Left cardiac atrium (tissue), 4 donors: ENCODE measurements at places on chromosomes 7 and 10.

DNA sequence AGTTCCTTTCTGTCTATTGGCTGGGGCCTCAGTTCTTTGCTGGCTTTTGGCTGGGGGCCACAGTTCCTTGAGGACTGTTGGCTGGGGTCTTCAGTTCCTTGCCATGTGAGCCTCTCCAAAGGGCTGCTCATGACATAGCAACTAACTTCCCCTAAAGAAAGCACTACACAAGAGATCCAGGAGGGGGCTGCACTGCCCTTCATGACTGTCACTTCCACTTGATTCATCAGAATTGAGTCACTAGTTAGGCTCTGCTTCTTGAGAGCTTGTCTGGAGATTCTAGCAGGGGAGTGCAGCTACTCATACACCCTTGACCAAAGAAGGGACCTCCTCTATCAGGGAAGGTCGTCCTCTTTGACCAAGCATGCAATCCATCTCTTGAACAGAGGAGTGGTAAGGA lies 38.0 kb upstream of the MKX start:
- no peak for DNase-seq

DNA sequence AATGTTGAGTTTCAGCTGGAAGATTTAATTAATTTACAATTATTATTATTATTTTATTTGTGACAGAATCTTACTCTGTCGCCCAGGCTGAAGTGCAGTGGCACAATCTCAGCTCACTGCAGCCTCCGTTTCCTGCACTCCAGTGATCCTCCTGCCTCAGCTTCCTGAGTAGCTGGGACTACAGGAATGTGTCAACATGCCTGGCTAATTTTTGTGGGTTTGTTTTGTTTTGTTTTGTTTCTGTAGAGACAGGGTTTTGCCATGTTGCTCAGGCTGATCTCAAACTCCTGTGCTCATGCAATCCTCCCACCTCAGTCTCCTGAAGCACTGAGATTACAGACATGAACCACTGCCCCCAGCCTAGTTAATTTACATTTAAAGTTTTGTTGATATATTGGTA lies 93.8 kb upstream of the MEOX2 start:
- DNase-seq = no peak

DNA sequence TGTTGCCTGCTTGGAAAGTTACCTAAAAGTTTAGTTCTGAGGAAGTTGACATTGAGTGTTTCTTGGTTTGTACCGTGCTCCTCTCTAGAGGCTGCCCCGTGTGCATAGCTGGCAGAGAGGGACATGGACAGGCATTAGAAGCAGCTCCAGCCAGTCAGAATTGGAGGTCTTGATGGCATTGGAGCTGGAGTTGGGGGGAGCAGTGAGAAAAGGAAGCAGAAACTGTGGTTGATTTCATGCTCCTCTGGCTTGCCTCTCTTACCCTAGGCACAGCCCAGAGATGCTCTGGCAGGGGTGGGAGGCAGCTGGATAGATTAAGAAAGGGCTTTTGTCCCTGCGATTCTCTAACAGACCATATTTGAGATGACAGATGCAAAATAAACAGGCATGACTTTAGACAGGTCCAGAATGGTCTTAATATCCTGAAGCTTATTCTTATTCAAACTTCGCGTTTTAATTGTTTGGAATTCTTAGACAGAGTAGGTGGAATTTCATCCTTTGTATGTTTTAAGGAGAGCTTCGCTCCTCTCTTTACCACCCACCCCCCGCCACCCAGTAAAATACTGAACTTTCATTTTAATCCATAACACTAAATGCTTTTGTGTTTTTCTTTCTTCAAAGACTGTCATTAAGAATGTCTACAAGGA lies 73.5 kb upstream of the GLCCI1 start:
- DNase-seq = no peak

DNA sequence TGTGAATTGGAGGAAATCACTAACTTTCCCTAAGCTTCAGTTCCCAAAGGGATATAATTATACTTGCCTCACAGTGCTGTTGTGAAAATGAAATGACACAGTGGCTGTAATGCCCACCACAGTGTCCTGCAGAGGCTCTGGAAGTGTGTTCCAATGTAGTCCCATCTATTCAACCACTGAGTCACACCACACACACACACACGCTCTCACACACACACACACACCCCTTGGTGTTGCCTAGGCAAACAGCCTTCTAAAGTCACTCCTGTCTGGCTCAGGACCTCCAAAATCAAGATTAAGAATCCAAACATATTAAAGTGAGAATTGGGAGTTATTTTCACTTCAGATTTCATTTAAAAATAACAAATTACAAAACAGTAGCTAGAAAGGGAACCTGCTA lies 73.3 kb downstream of the NRCAM start:
- DNase-seq = no peak

DNA sequence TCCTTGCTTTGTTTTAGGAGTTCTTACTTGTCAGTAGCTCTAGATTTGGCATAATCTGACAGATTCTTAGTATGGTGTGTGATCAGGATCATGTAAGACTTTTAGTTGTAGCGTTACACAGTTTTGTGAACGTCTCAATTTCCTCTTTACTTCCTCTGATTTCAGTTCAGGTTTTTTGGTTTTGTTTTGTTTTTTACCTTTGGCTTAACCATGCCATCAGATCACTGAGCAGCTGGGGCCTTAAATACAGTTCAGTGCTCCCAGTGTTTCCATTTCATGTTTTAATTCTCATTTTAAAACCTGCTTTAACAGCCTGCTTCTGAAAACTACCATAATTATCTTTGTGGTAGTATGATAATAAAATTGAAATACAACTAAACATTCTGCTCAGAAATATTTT lies 27.2 kb upstream of the ARMS2 start:
- no peak for DNase-seq
